ENCODE measurements at places on chromosomes 1 and 21.

DNA sequence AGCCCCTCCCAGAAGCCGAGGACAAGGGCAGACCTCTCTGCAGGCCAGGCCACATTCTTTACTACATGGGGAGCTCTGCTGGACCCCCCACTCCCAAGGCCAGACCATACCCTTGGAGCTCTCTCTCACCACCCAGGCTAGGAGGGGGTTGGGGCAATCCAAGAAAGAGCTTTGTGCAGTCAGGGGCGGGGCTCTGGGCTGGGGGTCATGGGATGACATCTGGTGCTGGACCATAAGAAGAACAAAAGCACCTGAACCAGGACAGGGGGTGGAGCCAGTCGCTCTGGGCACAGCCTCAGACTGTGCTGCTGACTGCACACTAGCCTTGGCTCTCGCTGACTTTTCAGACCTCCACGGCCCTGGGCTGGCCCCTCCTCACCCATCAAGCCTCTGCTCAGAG lies 23.1 kb upstream of the AJAP1 start:
- DNase-seq: no peak

DNA sequence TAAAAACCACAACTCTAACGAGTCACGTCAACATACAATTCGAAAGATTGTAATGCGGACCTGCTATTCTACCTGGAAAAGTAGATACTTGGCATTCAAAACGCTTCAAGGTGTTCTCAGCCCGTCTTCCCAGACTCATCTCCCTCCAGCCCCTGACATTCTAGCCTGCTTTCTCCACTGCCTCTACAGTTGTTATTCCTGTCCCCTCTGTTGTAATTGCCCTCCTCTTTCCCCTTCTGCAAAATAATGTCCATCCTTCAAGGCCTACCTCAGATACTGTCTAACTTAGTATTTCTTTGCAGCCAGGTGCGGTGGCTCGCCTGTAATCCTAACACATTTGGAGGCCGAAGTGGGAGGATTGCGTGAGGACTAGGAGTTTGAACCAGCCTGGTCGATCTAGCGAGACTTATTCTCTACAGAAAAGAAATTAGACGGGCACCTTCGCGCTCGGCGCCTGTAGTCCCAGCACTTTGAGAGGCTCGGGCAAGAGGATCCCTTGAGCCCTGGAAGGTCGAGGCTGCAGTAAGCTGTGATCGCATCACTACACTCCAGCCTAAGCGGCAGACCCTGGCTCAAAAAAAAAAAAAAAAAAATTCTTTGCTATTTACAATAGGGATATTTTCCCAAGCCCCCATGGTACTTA lies 756 bp upstream of the RBM34 start:
- DNase-seq: no peak

- no peak for DNase-seq
Measured at GRCh38 chr1:165697491-165697880, 876 bp downstream of the ALDH9A1 start.

DNA sequence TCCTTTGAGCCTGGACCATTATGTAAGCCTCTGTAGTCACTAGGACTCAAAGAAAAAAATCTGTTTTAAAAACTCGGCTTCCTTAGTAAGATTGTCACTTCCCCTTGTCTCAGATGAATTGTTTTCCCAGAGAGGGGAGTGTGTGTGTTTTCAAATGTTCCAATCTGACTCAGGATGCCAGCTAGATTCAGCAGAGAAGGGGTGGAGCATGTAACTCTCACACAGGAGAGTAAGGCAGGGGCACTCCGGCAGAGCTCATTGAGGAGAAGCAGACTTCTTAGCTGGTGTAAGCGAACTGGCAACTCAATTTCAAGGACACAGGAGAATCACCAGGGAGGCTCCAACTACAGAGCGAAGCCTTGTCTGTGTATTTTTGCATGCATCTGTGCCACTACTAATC lies 623.2 kb downstream of the LMO4 start:
- no peak for DNase-seq

GRCh38 chr1:105678334-105678733 lies 1378.1 kb upstream of the PRMT6 start:
- no peak for DNase-seq

GRCh38 chr1:110702260-110702659 lies 27.5 kb upstream of the KCNA3 start:
- no peak for DNase-seq

GRCh38 chr1:75341537-75341936 lies 207.3 kb downstream of the LHX8 start:
- no peak for DNase-seq

DNA sequence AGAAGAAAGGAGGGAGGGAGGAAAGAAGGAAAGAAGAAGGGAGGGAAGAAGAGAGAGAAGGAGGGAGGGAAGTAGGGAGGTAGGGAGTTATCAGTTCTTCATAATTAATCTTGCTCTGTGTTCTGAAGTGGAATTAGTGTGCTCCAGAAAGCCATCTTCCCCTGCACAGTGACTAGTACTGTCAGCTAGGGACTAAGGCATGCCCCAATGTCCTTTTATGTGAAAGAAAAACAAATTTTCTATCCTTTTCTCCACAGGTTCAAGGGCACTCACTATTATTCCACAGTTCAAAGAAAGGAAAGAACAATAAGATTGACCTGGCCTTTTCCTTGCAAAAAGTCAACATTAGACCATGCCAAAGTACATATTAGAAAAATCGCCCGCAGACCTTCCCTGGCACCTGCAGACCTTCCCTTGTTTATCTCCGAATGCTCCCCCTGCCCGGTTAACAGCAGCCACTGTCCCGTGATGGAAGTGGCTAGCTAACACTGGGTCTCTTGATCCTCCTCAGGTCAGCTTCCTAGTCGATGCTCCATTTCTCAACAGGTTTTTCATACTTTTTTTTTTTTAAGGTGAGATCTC lies 107.2 kb upstream of the EDEM3 start:
- no peak for DNase-seq

DNA sequence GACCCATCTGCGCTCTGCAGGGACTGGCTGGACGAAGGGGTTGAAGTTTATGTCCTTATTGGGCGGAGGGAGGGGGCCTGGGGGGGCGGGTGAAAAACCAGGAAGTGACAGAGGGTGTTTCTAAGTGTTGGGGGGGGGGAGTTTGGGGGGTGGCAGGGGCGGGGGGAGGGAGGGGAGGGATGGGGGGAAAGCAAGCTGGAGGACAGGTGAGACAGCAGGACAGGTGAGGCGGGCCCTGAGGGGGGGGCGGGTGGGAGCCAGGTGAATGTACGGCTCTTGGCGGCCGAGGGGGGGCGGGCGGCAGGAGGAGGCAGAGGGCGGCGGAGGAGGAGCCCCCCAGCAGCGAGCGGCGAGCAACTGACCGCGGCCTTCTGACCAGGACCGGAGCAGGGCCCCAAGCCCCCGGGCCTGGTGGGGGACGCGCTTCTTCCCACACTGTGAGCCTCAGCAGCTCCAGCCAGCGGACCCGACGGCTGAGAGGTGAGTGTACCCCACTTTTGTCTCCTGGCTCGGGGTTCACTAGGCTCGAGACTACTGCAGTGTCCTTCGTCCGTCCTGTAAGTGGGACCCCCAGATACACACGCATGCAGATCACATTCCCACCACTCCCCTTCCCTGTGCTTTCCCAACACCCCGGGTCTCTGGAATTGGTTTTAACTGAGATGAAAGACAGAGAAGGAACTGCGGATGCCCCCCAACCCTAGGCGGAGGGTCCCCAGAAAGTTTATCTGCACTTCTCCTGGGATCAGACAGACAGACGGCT lies at the start of gene ZBTB7B:
ZBTB7B (plus strand) TSS at position 339 of the 763 bp plus-strand sequence. CDS start 11,859 bp downstream, outside the sequence.
- DNase-seq: no peak

GRCh38 chr1:158078569-158079080 lies 85.2 kb downstream of the KIRREL1 start:
- no peak for DNase-seq

- no peak for DNase-seq
Measured at GRCh38 chr1:44472620-44473525, 67.8 kb downstream of the RNF220 start.

DNA sequence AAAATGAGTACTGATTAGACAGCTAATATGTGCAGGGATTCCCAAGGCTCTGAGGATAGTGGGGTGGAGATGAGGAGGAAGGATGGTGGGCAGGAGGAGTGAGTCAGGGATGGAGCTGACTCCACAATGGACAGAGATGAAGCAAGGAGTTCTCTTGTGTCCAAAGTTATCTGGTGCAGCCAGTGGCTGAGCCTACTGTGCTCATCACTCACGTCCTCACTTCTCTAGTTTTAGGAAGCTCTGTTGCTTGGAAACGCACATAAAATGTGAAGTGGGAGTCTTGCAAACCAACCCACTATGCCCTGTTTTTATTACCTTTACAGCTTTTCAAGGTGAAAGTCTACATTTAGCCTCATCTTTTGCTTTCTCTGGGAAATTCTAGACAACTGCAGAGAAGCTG lies 36.5 kb upstream of the SAMD13 start:
- no peak for DNase-seq

GRCh38 chr1:2267051-2267830 lies 39.1 kb downstream of the SKI start:
- no peak for DNase-seq

- DNase-seq: no peak
Measured at GRCh38 chr1:41394369-41394744, 33.1 kb downstream of the FOXO6 start.

DNA sequence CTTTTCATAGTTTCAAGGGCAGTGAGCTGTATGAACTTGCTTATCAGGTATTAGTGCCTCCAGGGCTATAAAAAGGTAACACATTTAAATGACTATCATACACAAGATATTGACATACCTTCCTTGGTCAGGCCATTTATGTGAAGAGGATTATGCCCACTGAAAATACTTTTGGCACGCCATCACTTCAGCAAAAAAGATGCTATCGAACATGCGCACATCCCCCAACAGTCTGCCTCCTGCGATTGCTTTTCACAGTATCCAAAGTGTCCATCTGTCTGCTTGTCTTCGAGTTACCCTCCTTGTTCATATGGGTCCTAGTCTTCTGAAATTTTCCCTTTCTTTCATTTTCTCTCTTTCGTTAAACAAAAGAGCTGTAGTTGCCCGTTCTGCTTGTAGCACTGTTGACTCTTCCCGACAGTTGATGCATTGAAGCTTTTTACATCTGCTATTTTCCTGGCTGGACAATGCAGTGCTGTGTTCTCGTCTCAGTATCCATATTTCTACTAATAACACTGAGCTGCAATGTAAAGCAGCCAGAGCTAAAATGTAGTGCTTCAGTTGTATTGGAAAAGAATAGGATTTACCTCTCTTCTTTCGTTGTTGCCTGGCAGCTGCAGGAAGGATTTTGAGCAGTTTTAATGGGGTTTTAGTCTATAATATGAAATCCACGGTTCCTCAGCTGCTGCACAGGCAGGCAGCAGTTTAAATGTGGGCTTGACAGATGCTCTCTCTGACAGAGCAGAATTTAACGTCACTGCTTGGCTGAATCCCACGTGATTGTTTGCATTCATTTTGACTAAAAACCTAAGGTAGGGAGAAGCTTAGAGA lies at the start of gene B3GALT2:
B3GALT2 (minus strand) TSS at position 713 of the 831 bp plus-strand sequence. CDS start 5,051 bp downstream, outside the sequence.
- no peak for DNase-seq

- no peak for DNase-seq
Measured at GRCh38 chr1:921011-921837, 2.5 kb upstream of the SAMD11 start.

DNA sequence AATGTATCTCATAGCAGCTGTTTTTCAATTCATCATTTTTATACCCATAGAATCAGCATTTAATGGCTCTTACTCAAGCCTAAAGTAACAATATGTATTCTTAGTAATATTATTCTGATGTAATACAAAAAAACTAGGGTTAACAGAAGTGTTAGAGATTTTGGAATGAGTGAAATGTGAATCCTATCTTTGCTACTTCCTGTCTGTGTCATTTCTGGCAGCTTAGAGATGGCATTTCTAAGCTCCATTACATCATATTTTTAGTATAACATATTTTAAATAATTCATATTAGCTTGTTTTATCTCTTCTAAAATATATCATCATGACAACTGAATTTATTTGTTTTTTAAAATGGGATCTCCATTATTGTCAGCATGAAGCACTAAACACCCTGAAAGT lies 90.2 kb downstream of the LRRC7 start:
- no peak for DNase-seq

DNA sequence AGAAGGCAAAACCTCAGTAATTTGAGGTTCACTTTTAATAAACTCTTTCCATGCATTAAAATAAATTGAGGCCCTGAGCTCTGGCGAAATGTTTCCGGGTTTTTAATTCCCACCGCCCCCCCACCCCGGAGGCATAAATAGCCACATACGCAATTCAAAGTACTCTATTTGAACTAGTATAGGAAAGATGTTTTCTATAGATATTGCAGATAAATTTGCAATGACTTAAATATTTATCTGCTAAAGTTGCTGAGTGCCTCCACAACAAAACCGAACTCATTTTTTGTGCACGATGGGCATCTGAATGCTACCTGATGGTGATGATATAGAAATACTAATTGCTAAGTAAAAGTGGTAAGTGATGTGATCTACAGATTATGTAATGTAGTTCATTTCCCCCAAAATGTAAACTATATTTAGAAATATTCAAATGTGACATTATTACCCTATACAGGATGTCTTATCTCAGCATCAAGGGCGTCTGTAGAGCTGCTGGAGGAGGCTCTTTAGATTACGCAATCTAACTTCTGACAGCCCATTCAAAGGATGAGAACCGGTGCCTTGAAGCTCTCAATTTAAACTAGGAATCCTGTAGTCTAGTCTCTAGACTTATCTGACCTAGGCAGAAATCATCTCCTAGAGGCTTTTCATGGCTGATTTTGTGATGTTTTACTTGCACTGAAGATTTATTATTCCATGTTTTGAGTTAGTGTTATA lies 8.5 kb downstream of the IRF2BP2 start:
- no peak for DNase-seq

DNA sequence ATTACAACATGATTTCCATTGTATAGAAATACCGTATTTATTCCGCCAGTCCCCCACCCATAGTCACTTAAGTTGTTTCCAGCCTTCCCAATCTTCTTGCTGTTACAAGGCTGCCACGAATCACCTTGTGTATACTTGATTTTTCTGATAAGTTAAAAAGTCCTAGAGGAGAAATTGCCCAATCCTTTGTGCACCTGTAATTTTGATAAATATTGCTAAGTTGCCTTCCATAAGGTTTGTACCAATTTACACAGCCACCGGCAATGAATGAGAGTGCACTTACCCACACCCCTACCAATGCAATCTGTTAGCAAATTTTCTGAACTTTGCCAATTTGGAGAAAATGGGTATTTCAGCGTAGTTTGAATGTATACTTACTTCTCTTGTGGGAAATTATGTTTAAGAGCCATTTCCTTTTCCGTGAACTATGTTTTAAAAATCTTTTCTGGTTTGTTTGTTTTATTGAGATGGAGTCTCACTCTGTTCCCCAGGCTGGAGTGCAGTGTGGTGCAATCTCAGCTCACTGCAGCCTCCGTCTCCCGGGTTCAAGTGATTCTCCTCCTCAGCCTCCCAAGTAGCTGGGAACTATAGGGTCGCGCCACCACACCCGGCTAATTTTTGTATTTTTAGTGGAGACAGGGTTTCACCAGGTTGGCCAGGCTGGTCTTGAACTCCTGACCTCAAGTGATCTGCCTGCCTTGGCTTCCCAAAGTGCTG lies 87.4 kb downstream of the DHRS3 start:
- no peak for DNase-seq
